ENCODE measurements at places on chromosomes 13 and 19. TPM values are rescaled to one million over a fixed set of nuclear protein-coding genes. Genes with fewer than 3 reads are reported as not detected.

FCER2 gene
- total RNA-seq = not detected

PTGIR gene
- 2.9 TPM for total RNA-seq

DNA sequence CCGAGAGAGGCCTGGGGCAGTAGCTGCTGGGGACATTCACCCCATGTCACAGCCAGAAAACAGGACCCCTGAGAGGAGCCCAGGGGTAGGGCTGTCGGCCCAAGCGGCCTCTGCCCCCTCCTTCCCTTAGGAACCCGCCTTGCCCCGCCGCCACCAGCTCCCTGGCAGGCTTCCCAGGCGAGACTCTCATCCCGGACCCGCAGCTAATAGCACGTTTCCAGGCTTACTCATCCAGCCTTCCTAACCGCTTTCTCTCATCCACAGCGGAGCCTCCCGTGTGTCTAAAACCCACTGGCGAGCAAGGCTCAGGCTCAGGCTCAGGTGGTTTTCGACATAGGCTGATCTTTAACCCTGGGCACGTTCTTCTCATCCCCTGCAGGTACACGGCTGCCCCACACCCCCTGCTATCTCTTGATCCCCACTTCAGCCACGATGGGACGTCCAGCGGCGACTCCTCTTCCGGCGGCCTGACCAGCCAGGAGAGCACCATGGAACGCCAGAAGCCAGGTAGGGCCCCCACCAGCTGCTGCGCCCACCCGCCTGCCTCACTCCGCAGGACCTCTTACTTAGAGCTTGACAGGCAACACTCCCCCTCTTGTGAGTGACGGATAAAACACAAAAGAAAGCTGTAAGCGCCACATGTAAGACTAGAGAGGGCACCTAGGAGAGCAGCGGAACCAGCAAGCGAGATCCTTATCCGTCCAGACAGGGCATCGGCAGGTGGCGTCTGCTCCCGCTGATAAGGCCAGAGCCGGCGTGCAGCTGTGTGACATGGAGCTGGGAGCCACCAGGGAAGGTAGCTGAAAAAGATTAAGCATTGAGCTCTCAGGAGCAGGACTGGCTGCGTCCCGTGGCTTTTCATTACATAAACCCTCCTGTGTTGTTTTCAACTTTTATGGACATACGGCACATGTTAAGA is 71.3 kb downstream of the DPF1 start:
- H3K36me3 ChIP-seq = peaks cover 48% of the 10 kb centered on the region
- H3K4me3 ChIP-seq = no peak overlapping the region
- H3K27me3 ChIP-seq = no peaks in the 10 kb centered on the region
- no peaks in the 10 kb centered on the region for H3K4me1 ChIP-seq
- peak; percentile 96 for DNase-seq
- H3K27ac ChIP-seq = no peak overlapping the region

DNA sequence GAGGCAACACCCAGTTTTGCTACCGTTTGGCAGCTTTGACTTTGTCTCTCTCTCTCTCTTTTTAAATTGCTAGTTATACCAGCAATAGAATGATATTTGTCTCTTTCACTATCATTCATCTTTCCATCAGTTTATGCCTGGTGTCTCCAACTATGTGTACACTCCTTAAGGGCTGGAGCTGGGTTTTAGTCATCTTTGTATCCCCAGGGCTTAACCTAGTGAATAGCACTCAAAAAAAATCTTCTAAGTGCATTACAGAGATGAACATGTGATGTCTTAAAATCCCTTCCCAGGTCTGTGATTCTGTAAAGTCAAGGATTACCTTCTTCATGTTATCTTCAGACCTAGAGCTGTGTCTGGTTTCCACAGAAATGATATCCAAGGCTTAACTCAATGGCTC is 7.8 kb upstream of the UBL3 start:
- peak; percentile 23 for DNase-seq
- H3K27me3 ChIP-seq = no peaks in the 10 kb centered on the region
- H3K4me3 ChIP-seq = no peak overlapping the region
- H3K36me3 ChIP-seq = no peaks in the 10 kb centered on the region
- peak overlapping the region; percentile 55 for H3K27ac ChIP-seq

DNA sequence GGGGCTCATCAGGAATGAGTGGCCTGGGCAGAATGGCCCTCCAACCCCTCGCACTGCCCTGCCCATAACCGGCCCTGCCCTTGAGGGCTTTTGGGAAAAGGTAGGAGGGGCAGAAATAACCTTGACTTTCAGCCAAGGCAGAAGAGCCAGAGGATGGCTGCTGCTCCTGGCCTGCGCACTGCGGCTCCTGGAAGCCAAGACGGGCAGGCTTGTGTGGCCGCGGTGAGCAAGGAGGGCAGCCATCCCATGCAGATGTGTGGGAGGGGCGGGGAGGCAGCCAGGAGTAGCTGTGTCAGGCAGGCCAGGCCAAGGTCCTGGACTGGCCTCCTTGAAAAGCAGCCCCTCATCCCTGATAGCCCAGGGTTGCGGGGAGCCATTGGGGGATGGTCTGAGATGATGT is 57.6 kb upstream of the URI1 start:
- H3K4me3 ChIP-seq = no peak overlapping the region
- H3K27me3 ChIP-seq = peaks cover 4% of the 10 kb centered on the region
- no peak overlapping the region for H3K27ac ChIP-seq

- no peaks in the 10 kb centered on the region for H3K27me3 ChIP-seq
- DNase-seq = no peak
- no peaks in the 10 kb centered on the region for H3K4me1 ChIP-seq
- H3K27ac ChIP-seq = no peak overlapping the region
- peaks cover 50% of the 10 kb centered on the region for H3K36me3 ChIP-seq
These were observed 10.5 kb downstream of the MBD3 start for GRCh38 chr19:1582201-1582600.

- no peaks in the 10 kb centered on the region for H3K27me3 ChIP-seq
- no peaks in the 10 kb centered on the region for H3K36me3 ChIP-seq
- peak overlapping the region; percentile 32 for H3K4me3 ChIP-seq
- peak overlapping the region; percentile 88 for H3K27ac ChIP-seq
- H3K4me1 ChIP-seq = peaks cover 46% of the 10 kb centered on the region
- peak; percentile 85 for DNase-seq
These were observed 116.2 kb downstream of the TBC1D4 start for GRCh38 chr13:75365724-75366173.
